MG63 (cell line): ENCODE measurements at places on chromosomes 3 and 15.
A peak's percentile ranks its signal among the peaks of the same experiment; 100 is the strongest.

- no peak for DNase-seq
These were observed 509 bp upstream of the LRRC3B start for GRCh38 chr3:26621906-26622620.

DNA sequence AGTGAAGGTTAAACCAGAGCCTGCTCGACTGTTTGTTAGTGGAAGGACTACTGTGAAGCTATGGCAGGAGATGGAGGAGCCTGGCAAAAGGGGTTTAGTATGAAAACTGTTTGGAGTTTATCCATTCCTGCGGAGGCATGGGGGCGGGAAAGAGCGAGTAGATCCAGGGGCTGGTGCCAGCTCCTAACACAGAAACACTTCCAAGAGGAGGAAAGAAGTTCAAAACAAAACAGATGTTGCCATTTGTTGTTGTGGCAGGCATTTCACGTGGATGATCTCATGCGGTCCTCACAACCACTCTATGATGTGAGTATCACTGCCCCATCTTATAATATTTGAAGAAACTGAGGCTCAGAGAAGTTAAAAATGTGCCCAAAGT is 30.7 kb upstream of the KY start:
- peak; percentile 68 for DNase-seq

DNA sequence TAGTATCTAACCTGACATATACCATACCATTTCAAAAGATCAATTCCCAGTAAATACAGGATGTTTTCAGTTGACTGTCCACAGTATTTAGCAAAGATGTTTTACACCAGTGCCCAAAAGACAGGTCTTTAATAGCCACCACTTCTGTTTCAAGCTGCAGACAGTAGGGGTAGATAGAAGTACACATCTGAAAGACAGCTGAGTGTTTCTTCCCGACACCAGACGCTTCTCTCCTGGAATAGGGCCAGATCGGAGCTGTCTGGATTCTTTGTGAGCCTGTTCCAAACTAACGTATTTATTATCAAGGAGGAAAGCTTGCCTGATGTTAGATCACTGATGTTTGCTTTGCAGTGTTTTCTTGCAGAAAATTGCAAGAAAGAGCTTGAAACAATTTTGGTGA is 136.1 kb upstream of the RBMS3 start:
- no peak for DNase-seq

DNA sequence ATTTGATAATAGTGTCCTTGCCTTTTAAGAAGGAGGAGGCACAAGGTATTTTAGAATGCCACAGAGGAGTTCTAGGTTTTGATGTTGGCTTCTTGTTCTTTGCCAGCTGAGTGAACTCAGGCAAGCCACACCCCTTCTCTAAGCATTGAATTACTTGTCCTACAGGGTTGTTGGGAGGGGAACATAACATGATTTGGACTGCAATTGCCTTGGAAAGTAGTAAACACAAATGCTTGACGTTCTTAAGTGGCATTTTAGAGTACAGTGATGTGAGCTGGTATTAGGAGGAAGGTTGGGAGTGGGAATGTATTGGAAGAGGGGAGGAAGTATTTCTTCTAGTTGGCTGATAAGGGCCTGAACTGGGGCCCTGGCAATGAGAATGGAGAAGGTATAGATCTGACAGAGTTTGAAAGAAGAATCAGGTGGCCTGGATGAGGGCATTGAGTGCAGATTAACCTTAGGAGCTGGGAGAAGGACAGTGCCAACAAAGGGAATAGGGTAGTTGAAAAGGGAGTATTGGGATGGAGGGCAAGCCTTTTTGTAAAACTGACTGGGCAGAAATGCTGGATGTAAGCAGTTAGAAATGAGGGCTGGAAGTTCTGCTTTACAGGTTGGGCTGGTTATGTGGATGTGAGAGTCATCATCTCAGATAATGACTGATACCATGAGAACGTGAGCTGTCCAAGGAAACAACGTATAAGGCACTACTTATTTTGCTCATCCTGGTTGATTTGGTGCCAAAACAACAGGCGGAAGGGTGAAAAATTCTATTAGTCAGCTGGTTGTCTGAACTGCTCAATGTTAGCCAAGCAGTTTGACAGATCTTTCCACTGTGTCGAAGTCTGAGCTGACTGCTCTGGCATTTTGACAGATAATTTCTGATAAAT is 16.7 kb downstream of the KAT2B start:
- peak; percentile 56 for DNase-seq

DNA sequence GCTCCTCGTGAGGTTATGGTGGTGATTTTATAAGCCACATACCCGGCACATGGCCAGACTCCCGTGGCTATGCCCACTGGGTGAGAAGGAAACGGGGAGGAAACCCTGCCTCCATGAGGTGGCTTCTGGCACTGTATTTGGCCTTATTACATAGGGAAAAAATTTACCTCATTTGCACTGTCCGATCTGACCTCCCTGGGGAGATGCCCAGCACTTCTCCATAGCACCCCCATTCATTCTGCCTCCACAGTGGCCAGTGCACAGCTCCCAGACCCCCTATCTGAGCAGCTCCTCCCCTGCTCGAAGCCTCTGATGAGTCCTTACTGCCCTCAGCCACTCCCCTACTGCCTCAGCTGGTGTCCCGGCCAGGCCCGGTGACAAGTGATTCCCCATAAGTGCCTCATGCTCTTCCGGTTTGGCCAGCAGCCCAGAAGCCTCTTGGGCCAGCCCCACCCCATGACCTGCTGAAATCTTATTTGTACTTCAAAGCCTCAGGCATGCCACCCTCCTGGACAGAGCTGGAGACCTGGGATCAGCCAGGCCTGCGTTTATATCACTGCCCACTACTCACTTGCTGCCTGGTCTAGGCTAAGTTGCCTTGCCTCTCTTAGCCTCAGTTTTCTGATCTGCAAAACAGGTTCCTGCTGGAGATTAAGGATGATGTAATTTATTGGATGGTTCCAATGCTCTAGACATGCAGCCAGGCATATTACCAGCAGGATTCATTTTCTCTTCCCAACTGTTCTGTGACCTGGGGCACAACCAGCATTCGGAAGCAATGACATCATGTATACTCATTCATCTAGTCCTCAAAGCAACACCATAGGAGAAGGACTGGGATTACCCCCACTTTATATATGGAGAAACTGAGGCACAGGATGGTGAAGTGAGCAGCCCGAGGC is 30.6 kb upstream of the SLC6A6 start:
- peak; percentile 85 for DNase-seq

DNA sequence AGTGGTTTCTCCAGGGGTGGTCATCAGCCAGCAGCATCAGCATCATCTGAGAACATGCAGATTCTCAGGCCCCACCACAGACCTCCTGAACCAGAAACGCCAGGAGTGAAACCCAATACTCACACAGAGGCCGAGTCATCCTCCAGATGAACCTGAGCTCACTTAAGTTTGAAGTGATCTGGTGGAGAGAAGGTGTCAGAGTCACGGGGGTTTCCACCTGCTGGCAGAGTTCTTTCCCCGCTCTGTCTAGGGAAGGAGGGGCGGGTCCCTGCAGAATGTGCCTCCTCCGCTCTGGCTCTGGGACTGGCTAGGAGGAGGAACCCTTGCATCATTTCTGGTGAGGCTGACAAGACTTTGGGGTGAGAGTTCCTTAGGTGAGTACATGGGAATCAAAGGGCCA is 13.3 kb upstream of the KIF23 start:
- no peak for DNase-seq

- DNase-seq, result peak; percentile 85
These were observed 27.2 kb downstream of the AKAP13 start for GRCh38 chr15:85407421-85408269.

- DNase-seq, result no peak
These were observed 2.2 kb downstream of the LTK start for GRCh38 chr15:41511331-41511898.

GRCh38 chr3:127213381-127213918 is 20.5 kb downstream of the PRR23E start:
- no peak for DNase-seq

- DNase-seq, result no peak
These were observed 472.9 kb downstream of the FOXP1 start for GRCh38 chr3:71110385-71111222.

DNA sequence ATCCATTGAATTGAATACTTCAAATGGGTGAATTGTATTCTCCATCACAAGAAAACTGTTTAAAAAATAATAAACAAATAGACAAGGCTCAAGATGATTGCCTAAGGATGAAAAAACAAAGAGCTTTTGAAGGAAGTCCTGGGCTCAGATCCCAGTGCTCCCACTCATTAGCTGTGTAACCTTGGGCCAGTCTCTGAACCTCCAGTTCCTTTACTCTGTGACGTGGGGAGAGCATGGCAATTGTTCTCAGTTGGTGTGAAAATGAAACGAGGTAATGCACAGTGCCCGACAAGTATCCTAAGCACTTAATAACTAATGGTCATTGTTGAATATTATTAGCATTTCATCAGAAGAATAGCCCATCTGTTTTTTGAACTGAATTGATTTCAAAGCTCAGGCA is 40.7 kb downstream of the TNIK start:
- no peak for DNase-seq

GRCh38 chr15:32676169-32676568 is 34.7 kb downstream of the SCG5 start:
- DNase-seq, result no peak

DNA sequence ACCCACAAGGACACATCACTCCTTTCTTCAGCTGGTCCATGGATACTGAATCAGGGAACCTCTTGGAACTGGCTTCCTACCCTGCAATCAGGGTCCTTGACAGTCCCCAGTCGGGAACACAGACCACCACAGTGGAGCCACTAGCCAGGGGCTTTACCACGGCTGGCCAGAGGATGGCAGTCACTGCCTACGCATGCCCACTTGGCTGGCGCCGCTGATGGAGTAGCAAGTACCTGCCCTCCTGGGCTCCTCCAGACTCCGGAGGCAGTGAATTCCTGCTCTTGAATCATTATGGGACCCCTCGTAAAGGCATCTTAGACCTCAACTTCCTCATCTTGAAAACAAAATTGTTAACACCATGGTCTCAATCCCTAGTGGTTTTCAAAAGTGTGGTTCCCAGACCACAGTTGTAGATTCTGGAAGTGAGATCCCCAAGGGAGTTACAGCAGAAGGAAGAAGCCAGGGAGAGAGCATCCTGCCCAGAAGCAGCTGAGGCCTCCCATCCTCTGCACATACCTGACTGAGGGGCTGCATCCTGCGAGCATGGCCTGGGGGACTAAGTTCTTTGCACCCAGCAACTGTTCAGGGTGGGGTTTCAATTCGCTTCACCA is 9.1 kb upstream of the SKIC8 start:
- DNase-seq, result peak; percentile 60

GRCh38 chr15:88605189-88606069 is 15.7 kb upstream of the AEN start:
- peak; percentile 53 for DNase-seq

DNA sequence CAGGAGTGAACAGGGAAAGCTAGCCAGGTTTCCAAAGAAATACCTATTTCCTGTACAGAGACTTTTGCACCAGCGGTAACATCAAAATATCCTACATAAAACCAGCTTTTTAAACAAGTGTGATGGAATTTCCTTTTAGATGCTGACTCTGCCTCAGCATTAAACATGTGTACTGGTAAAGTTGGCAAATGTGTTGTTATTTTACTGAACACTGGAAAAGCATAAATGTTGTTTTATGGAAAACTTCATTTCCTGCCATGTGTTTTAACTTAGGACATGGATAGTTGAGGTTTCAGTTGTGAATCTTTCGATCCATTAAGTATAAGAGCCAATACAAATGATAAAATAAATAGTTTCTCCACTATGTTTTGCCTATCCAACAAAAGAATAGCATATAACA is 15.7 kb downstream of the OXNAD1 start:
- DNase-seq, result no peak

GRCh38 chr3:47266709-47267489 is 15.7 kb downstream of the KIF9 start:
- peak; percentile 76 for DNase-seq

GRCh38 chr3:65824166-65824565 is 214.6 kb downstream of the MAGI1 start:
- DNase-seq, result no peak

DNA sequence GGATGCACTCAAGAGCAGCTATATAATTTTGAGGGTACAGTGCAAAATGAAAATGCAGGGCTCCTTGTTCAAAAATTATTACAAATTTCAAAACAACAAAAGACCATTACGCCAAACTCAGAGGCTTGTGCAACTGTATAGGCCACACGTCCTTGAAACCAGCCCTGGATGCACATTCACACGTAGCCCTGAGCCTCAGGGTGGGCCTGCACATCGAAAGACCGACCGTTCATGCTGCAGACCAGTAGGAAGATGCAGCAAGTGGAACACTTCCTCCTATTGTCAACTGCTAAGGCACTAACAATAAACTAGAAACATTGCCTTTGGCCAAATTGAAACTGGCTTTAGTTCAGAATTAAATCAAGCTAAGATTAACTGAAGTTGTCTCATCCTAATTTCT is 174.7 kb downstream of the SHOX2 start:
- DNase-seq, result no peak

DNA sequence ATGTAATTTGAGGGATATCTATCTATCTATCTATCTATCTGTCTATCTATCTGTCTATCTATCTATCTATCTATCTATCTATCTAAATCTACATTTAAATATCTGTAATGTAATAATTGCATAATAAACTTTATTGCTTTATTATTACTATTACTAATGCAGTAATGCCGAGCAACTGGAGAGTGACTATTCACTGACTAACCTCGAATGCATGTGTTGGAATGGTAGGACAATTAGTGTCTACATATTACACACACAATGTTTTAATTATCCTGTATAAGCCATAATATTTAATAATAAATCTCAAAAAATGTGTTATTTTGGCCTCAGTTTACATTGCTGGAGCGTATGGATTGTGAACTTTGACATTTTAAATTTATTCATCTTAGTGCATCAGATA is 25.2 kb upstream of the CNTN3 start:
- no peak for DNase-seq

GRCh38 chr3:2774481-2775249 is 335.5 kb downstream of the IL5RA start:
- no peak for DNase-seq

DNA sequence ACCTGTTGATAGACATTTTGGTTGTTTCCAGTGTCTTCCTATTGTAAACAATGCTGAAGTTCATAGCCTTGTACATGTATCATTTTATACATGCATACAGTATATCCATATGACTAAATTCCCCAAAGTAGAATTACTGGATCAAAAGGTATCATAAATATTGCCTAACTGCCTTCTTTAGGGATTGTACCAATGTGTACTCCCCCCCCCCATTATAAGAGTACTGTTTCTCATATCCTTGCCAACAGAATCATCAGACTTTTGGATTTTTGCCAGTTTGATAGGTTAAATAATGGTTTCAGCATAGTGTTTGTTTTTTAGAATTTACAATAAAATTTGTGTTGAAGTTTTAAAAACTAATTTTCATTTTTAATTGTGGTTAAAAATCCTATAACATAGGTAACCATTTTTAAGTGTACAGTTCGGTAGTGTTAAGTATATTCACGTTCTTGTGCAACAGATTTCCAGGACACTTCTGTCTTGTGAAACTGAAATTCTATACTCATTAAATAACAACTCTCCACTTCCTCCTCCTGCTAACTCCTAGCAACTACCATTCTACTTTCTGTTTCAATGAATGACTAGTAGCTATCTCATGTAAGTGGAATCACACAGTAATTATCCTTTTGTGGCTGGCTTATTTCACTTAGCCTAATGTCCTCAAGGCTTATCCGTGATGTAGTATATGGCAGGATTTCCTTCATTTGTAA is 30.8 kb upstream of the MAP3K13 start:
- no peak for DNase-seq
